ENCODE measurements at places on chromosomes 12 and 14. TPM values are rescaled to one million over a fixed set of nuclear protein-coding genes. Genes with fewer than 3 reads are reported as not detected.

- no peaks in the 10 kb centered on the region for H3K36me3 ChIP-seq
- peak overlapping the region; percentile 95 for H3K27ac ChIP-seq
- H3K4me3 ChIP-seq = peak overlapping the region; percentile 91
- H3K27me3 ChIP-seq = no peaks in the 10 kb centered on the region
- peak; percentile 52 for DNase-seq
Measured at GRCh38 chr12:51217133-51217967, 512 bp downstream of the POU6F1 start.

FITM1 gene
- 3.5 TPM for total RNA-seq

- peaks cover 17% of the 10 kb centered on the region for H3K4me1 ChIP-seq
- no peak overlapping the region for H3K27ac ChIP-seq
- H3K4me3 ChIP-seq = no peak overlapping the region
- DNase-seq = no peak
- no peaks in the 10 kb centered on the region for H3K36me3 ChIP-seq
Measured at GRCh38 chr14:101521473-101521915, 39.8 kb upstream of the DIO3 start.

DNA sequence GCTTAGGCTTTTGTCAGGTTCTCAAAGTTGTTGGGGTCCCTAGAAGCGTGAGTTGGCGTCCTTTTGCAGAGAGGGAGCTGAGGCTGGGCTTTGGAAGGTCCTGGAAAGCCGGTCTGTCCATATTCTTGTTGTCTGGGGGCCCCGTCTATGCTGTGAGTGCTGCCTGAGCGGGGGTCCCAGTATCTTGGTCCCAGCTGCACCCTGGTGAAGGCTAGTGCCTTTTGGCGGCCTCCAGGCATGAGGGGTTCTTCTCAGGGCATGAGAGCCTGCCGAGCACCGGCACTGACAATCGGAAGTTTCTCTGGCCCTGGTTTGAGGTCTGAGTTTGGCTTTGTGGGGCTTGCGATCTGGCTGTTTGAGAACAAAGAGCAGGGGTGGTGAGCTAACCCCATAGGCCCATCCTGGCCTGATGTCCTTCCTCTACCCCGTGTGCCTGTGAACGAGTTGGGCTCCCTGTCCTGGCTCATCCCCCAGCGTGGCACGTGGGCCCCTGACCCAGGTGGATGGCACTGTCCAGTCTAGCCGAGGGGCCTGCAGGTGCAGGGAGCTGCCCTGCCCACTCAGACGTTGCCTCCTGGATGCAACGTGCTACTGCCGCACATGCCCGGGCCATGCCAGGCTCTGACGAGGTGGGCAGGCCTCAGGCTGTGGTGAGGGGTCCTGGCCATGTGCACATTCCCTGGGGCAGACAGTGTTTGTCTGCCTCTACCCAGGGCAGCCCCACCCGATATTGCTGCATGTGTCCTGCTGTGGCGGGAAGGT, 3.9 kb downstream of the CEP170B start:
- no peak overlapping the region for H3K27ac ChIP-seq
- H3K4me1 ChIP-seq = peaks cover 33% of the 10 kb centered on the region
- DNase-seq = no peak

DNA sequence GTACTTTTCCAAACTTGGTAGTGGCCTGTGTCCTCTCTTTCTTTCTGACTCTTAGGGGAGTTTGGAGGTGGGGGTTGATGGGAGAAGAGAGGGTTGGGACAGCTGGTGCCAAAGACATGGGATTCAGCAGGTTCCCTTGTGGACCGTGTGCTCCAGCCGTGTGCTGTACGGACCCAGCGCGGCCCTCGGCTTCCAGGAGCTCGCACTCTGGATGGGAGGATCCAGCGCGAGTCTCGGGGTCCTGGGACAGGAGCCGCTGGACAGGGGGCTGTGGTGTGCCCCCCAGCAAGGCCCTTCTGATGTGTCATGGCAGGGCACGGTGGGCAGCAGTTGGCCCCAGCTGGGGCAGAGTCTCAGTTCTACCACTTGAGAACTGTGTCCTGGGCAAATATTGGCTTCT, 45.0 kb upstream of the TSPAN9 start:
- no peaks in the 10 kb centered on the region for H3K27me3 ChIP-seq
- no peak for DNase-seq
- no peaks in the 10 kb centered on the region for H3K36me3 ChIP-seq
- peaks cover 7% of the 10 kb centered on the region for H3K4me1 ChIP-seq
- H3K4me3 ChIP-seq = no peak overlapping the region

DNA sequence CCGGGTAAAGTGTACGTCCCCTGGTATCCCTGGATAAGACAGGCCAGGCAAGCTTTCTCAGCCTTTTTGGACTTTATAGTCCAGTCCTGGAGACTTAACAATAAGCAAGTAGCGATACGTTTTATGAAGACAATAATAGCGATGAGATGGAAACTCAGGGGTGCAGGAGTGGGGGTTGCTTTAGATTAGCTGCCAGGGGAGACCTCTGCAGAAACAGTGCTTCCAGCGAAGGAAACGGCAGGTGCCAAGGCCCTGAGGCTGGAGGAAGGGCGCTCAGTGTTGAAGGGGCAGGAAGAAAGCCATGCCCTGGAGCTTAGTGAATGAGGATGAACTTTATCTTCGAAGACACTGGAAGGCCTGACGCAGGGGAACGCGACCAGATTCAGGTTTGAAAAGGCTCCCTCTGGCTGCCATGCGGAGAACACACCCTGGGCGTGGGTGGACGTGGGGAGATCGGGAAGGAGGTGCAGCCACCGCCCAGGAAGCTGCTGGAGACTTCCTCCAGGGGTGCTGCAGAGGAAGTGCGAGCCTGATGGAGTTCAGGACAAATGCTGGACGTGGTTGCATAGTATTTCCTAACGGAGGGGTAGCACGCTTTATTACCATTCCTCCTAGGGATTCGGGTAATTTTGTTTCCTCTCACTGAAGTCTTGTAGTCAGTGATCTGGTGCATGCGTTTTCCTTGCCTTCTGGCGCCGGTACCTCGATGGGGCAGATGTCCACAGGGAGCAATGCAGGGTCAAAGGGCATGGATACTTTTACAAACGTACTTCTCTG, 26.1 kb upstream of the UBC start:
- H3K27ac ChIP-seq = peak overlapping the region; percentile 91
- H3K36me3 ChIP-seq = no peaks in the 10 kb centered on the region
- peaks cover 6% of the 10 kb centered on the region for H3K4me1 ChIP-seq

DNA sequence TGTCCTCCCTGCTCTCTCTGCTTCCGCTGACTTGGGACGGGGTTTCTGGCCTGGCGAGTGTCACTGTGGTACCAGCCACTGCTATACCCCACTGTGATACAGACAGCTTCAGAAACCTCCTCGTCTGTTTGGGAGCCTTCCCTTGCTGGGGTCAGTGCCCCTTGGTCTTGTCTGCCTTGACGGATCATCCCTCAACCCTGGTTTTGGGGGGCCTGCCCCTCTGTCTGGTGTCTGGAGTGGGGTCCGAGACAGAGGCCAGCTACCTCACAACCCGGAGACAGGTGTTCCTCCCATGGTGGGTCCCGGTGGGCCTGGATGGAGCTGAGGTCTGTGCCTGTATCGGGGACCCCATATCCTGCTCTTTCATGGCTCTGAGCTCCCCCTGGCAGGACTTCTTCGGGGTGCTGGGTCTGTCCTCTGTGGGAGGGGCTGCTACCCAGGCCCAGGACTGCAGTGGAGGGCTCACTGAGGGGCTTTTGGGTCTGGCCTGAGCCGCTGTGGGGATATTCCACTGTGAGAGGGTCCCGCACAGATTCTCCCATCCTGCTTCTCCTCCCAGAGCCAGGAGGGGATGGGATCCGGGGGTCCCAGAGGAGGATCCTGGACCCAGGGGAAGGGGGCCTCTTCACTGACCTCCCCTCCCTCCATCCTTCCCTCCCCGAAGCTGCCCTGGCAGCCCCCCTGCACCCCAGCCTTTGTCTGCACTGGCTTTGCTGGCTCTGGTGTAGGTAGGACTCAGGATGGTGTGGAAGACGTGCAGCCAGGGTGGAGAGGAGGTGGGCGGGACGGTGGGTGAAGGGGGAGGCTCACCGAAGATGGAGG, 365.5 kb downstream of the TMEM121 start:
- H3K4me1 ChIP-seq = no peaks in the 10 kb centered on the region
- H3K4me3 ChIP-seq = no peak overlapping the region
- no peaks in the 10 kb centered on the region for H3K36me3 ChIP-seq
- no peak overlapping the region for H3K27ac ChIP-seq
- no peaks in the 10 kb centered on the region for H3K27me3 ChIP-seq

- H3K27me3 ChIP-seq = no peaks in the 10 kb centered on the region
- H3K4me3 ChIP-seq = no peak overlapping the region
- DNase-seq = peak; percentile 62
- H3K27ac ChIP-seq = no peak overlapping the region
- no peaks in the 10 kb centered on the region for H3K4me1 ChIP-seq
Measured at GRCh38 chr12:116759783-116760621, 21.9 kb downstream of the RNFT2 start.

TDG gene
- 16.5 TPM for total RNA-seq

DNA sequence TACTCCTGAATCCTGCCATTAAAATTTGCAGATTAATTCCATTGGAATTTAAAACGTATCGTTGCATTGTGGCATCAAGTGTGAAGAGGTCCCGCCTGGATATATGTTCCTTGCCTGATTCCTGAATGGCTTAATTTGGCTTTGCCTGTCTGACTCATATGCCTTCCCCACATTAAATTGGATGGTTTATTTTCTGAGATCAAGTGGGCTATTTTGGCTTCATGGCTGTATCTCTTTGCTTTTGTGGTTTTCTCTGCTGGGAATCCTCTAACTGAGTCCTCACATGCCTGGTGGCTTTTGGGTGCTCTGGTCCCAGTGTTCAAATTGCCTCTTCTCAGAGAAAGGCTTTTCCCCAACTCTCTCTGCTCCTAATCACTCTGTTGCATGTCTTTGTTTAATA, 127.9 kb upstream of the DYRK2 start:
- H3K4me3 ChIP-seq = no peak overlapping the region
- no peaks in the 10 kb centered on the region for H3K27me3 ChIP-seq
- no peaks in the 10 kb centered on the region for H3K36me3 ChIP-seq
- DNase-seq = no peak
- H3K4me1 ChIP-seq = no peaks in the 10 kb centered on the region
- H3K27ac ChIP-seq = no peak overlapping the region

SERPINA10 gene
- total RNA-seq = not detected

DNA sequence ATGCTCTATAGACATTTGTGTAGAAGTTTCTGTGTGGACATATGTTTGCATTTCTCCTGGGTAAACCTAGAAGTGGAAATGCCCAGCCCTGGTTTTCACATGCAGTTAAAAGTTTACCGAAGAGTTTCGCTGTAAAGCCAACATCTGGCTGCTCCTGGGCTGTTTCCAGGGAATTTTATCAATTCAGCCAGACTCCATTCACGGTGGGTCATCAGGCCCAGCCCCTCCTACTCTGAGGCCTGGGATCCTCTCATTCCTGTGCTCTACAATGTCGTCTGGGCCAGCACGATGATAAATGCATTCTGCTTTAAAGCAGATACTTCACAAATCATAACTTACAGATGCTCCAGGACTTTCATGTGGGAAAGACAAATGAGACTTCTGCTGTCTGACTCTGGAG, 7.1 kb downstream of the NUAK1 start:
- H3K4me3 ChIP-seq = no peak overlapping the region
- no peaks in the 10 kb centered on the region for H3K36me3 ChIP-seq
- no peaks in the 10 kb centered on the region for H3K27me3 ChIP-seq
- no peak for DNase-seq
- H3K27ac ChIP-seq = no peak overlapping the region

DNA sequence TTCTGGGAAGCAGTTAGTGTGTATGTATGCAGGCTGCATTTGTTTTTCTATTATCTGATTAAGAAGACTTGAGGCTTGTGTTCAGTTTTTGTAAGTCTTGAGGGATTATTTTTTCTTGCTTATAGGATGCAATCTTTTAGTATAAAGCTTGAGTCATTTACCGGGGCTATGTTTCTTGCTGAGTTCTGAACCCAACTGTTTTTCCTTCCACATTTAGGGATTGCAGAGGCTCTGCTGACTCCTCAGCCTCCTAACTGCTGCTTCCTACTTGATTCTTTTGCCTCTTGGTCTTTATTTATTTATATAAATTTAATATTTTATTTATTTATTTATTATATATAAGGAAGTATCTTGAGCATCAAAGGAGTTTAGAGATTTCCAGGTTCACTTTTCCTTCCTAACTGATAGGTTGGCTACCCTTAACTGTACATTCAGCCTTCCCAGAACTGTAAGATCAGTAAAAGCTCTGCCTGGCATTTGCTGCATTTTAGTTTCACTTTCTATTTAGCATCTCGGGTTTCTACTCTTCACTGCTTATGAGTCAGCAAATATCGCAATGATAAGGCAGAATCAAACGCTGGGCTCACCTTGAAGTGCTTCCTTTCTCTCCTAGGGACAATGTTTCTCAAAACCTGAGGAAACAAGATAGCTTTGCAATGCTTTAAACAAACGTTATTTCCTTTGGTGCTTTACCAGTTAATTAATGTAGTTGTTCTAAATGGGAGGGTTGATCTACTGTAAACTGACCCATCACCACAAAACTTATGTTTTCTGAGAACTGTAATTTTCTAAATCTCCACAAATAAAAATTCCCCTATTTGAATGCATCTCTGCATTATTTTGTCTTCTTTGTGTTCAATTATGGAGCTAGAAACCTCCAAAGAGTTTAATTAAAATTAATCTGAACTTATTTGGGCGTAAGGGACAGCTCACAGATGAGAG, 1183.7 kb upstream of the TMEM132C start:
- no peak overlapping the region for H3K27ac ChIP-seq
- H3K4me3 ChIP-seq = no peak overlapping the region
- peaks cover 5% of the 10 kb centered on the region for H3K4me1 ChIP-seq
- no peaks in the 10 kb centered on the region for H3K27me3 ChIP-seq
- DNase-seq = no peak

DNA sequence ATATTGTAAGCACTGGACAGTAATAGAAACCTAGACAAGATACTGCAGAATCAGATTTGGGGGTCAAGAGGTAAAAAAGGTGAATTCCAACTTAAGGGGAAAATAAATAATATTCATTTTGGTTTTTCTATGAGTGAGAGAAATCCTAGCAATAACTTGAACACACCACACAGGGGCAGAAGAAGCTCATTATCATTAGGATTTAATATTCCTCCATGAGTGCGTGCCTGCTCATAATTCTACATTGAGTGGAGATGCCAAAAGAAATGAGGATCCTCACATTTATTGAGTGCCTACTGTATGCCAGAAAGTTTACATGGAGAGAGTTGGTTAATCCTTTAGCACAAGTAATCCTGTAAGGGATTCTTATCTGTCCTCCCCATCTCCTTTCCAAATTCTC, 40.5 kb upstream of the C14orf132 start:
- H3K27ac ChIP-seq = no peak overlapping the region
- no peaks in the 10 kb centered on the region for H3K4me1 ChIP-seq
- DNase-seq = no peak
- no peaks in the 10 kb centered on the region for H3K27me3 ChIP-seq
- H3K36me3 ChIP-seq = no peaks in the 10 kb centered on the region

Measured in testis (tissue), 5 donors.